ENCODE measurements at places on chromosomes 1 and 21.

- no peak for DNase-seq
Observed at GRCh38 chr1:164823486-164824279, 264.7 kb downstream of the PBX1 start.

- no peak for DNase-seq
Observed at GRCh38 chr1:232484856-232485255, 145.1 kb downstream of the SIPA1L2 start.

- DNase-seq: no peak
Observed at GRCh38 chr1:48917901-48918603, 141.4 kb upstream of the BEND5 start.

GRCh38 chr1:228848406-228848805 lies 113.1 kb downstream of the RHOU start:
- DNase-seq: no peak

- no peak for DNase-seq
Observed at GRCh38 chr1:66791621-66792610, 9.2 kb downstream of the INSL5 start.

DNA sequence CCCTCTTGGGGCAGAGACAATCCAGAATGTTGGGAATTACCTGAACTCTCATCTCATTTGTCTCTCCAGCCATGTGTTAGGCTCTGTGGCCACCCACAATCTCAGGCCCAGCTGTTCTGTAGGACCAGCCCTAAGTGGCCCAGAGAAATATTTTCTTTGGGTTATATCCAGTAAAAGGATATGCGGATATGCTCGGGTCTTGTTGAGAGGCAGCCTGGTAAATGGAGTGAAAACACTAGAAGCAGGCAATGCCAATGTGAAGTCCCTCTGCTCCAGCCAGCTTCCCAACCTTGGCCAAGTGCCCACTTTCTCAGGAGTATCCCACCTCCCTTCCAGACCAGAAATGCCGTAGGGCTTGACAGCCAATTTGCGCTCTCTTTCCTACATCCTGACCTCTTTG lies 192.2 kb downstream of the ST6GALNAC3 start:
- no peak for DNase-seq

- no peak for DNase-seq
Observed at GRCh38 chr1:205330150-205330549, 8.6 kb upstream of the NUAK2 start.

DNA sequence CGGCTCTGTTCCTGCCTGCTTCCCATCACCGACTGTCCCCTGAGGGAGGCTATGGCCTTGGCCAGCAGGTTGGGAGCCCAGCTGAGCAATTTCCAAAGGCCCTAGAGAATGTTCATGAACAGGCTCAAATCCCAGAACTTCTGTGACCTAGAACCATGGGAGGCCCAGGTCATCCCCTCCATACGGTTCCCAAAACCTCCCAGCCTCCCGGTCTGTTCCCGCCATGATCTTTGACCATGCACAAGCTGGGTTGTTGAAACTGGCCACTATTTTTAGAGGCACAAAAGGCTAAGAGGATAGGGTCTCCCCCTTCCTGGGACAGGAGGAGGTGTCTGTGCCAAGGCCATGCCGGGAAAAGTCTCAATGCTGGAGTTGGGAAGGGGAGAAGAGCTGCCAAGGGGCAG lies 27.5 kb downstream of the EPHA2 start:
- no peak for DNase-seq

GRCh38 chr1:39592069-39592468 lies 15.5 kb upstream of the PABPC4 start:
- DNase-seq: no peak

GRCh38 chr1:200659269-200659668 lies 10.4 kb downstream of the DDX59 start:
- DNase-seq: no peak

GRCh38 chr1:209433649-209434031 lies 149.9 kb upstream of the CAMK1G start:
- DNase-seq: no peak

GRCh38 chr1:156303241-156303640 lies 4.1 kb upstream of the VHLL start:
- no peak for DNase-seq

DNA sequence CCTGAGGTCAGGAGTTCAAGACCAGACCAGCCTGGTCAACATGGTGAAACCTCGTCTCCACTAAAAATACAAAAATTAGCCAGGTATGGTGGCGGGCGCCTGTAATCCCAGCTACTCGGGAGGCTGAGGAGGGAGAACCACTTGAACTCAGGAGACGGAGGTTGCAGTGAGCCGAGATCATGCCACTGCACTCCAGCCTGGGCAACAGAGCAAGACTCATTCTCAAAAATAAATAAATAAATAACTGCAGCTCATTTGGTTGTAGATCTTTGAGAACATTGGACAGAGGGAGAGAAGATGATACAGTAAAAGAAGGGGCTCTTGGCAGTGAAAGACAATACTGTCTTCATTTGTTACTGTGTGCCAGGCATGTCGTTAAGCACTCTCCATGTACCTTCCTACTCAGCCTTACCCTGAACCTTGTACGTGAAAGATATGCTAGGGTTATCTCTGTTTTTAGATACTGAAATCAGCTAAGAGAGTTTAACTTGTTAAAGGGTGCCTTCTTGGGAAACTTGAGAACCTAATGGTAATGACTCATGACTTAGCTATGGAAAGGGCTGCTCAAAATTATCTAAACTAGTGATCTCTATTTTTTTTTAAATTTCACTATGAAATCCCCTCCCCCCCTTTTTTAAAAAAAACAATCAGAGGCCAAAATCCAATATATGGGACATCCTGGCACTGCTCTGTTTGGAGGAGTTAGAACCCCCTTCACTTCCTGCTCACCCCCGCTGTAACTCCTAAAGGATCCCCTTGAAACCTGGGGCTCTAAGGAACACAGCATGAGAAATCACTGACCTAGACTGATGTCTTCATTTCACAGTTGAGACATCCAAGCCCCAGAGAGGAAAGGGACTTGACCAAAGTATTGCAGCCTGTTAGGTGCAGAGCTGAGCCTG lies 6.8 kb upstream of the KPNA6 start:
- no peak for DNase-seq

DNA sequence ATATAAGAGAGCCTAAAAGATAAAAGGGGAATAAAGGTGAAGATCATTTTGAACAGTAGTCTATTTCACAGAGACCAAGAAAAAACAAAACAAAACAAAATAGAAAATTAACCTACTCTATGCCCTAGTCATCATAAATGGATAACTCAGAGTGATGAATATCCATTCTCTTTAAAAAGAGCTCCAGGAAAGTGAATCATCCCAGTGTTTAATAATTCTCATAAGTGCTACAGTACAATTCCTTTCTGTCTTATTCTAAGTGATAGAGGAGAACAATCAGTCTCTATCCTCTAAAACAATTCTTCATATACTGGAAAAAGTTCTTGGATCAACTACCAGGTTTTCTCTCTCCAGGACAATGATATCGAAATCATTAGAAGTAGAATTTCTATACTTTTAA lies 45.8 kb downstream of the GDAP2 start:
- no peak for DNase-seq

GRCh38 chr1:23403038-23403336 lies 21.6 kb downstream of the TCEA3 start:
- no peak for DNase-seq

DNA sequence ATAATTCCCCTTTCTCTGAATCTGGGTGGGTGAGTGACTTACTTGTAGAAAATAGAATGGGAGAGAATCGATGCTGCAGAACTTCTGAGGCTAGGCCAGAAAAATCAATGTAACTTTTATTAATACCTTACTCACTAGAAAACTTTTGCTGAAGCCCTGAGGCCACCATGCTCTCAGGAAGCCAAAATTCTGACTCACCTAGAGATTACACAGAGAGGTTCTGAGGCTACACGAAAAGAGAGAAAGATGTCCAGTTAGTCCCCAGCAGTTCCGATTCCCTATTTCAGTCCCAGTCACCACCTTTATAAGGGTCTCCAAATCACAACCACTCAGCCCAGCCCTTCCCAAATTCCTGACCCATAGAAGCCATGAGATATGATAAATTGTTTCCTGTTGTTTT lies 135.2 kb downstream of the NTPCR start:
- DNase-seq: no peak

DNA sequence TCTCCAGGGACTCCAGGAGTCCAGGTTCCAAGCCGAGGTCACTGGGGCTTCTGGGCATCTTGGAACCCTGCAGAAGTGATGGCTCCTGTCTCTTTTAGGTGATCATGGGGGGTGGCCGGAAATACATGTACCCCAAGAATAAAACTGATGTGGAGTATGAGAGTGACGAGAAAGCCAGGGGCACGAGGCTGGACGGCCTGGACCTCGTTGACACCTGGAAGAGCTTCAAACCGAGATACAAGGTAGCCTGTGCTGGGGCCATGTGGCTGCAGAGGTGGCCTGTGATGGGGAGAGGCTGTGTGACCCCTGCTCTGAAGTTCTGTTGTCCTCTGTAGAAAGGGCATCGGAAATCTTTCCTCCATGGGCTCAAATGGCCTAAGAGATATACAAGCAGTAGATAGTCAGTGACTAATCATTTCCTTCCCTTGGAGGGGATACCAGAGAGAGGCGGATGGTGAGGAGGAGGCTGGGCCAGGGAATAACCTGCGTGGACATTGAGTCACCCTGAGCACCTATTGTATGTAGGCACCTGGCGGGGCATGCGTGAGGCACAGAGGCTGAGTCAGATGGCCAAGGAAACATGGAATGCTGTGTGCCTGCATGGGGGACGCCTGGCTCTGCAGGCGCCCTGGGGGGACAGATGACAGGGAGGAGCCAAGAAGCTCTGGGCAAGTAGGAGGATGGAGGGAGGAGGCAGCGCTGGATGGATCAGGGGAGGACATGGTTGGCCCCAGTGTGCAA lies 59.0 kb downstream of the ALPL start:
- DNase-seq: no peak

DNA sequence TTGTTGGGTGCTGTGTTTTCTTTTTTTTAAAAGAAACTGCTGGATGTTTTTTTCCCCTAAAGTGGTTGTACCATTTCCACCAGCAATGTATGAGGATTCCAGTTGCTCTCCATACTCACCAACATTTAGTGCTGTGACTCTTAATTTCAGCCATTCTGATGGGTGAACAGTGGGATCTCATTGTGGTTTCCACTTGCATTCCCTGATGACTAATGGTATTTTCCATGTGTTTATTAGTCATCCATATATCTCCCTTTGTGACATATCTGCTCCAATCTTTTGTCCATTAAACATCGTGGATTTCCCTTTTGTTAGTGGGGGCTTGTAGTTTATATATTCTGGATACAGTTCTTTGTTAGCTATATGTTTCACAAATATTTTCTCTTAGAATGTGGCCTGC lies 206.0 kb downstream of the CAMTA1 start:
- no peak for DNase-seq

DNA sequence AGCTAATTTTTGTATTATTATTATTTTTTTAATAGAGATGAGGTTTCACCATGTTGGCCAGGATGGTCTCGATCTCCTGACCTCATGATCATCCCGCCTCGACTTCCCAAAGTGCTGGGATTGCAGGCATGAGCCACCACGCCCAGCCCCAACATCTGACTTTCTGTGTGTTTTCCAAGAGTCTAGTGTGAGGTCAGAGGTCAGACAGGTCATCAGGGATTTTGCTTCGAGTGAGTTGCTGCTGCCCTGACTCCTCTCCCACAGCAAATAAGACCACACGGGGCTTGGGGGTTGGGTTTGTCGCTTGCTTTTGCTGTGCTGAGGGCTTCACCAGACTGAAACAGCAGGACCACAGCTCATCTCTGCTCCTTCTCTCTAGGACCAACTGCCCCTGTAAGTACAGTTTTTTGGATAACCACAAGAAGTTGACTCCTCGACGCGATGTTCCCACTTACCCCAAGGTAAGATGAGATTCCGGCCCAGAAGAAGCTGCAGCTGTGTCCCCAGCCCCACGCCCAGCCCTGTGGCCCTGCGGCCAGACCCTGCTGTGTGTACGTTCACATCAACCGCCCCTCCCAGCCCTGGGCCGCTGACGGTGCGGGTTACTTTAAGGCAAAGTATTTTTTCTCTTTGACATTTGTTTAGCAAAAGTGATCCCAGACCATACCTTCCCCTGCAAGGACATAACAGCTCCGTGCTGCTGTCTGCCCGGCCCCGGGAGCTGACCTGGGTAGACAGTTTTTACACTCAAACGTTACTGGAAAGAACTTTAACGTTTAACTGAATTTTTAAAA lies 97.5 kb downstream of the PDE9A start:
- no peak for DNase-seq

DNA sequence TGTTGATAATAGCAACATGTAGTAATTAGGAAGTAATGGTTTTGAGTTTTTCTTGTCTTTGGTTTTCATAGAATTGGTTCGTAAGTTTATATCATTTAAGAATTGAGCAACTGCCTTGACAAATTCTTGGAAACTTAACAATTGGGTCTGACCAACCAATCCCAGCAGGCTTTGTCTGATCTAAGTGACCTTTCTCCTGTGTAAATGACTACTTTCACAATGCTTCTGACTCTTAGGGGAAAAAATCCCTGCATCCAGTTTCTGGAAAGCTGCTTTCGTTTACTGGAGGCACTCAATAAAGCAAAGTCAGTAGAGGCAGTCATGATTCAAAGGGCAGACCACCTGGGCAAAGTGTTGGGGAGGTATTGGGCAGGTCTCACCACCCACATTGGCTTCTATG lies 303.6 kb upstream of the FAM78B start:
- no peak for DNase-seq
